Hypothalamus (tissue), 51 donors: ENCODE measurements at places on chromosomes 13 and 19.
A peak's percentile ranks its signal among the peaks of the same experiment; 100 is the strongest.

DNA sequence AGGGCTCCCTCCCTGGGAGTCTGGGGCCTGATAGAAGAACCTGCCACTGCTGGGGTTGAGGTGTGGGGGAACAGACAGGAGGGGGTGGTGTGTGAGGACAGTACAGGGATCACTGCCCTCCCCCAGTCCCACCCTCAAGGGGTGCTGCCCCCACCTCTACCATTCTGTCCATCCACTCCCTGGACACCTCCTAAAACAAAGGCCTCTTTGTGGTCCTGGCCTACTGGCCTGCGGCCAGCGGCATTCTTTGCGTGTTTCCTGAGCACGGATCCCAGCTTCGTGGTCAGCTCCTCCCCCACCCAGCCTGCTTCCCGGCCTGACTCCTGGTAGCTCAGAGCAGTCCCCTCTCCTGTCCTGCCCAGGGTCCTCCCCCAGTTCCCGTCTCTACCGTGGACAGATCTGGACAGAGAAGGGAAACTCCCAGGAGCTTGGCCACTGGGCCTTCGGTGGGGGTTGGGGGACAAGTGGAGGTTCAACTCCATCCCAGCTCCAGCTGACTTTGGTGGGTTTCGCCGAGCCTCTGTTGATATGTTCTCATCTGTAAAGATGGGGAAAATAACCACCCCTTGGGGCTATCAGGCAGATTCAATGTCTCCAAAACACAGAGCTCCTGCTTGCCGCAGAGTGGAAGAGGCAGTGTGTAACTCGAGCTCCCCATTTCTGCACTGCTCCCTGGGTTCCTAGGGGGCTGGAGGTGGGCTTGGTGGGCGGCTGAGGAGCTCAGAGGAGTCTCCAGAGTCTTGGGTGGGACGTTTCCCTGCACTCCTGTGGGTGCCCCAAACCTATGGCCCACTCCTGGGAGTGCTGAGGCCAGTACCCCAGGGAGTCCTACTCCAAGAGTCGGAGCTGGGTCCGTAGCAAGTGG is 48.7 kb downstream of the LYL1 start:
- DNase-seq = peak; percentile 52

GRCh38 chr13:73975767-73976166 is 158.4 kb downstream of the KLF12 start:
- DNase-seq = no peak

DNA sequence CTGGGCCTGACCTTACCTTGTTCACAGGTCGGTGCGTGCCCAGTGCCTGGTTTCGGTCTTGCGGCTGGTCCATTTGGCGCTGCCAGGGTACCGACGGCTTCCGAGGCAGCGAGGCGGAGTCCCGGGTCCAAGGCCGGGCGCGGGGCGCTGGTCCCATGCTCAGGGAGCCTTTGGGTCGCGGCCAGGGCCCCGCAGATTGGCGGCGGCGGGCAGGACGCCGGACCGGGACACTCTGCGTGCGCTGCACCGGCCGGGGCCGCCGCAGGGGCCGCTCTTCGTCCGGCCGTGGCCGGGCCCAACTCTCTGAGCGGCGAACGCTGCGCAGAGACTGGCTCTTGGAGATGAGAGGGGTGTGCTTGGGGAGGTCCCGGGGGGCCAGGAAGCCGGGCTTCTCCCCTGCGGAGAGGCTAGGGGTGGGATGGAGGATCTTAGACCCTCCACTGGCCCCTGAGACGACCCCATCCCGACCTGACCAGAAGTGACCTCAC is 3.4 kb upstream of the WIZ start:
- no peak for DNase-seq

GRCh38 chr13:109817591-109818535 is 31.5 kb upstream of the IRS2 start:
- DNase-seq = no peak

DNA sequence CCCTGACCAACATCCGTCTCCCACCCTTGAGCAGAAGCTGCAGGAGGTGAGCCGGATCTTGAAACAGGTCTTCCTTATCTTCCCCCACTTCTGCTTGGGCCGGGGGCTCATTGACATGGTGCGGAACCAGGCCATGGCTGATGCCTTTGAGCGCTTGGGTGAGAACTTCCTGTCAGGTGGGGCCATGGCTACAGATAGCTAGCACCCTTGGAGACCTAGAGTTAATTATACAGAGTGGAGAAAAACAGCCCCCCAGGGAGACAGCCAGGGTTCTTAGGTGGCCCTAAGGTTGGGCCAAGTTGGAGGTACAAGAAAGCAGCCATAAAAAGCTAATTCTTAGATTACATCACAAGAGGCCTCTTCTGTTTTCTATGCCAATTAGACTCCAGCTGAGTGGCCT is 8.9 kb upstream of the ARHGAP45 start:
- no peak for DNase-seq

DNA sequence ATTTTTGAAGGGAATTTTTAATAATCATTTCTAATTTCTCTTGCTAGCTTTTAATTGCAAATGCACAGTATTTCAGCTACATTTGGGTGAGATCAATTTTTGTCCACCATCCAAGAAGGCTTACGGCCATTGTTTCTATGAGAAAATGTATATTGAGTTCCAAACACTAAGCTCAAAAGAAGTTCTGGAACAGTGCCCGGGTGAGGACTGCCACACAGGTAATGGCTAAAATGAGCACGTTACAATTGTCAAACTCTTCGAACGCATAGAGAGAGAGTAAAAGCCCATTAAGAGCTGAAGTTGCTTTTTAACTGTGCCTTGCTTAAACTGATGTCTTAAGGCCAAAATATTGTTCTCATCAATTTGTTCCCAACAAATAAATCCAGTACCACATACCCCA is 755.0 kb downstream of the DIAPH3 start:
- DNase-seq = no peak

DNA sequence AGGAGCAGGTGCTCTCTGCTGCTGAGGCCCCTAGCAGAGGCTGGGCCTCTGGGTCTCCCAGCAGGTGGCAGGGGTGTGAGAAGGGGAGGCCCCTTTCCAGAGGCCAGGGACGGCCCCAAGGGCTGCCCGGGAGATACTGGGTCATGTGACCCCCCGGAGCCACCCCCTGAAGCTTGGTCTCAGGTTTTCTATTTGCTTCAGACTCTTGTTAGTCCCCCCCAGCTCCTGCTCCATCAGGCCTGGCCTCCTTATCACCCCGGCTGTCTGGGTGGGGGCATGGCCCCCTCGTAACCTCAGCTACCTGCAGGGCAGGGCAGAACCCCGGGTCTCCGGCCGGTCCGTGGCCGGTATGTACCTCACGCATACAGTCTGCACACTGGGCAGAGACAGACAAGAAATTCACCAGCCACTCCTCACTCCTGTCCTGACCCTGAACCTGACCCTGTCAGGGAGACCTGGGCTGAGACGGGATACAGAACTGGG is 13.2 kb upstream of the TCF3 start:
- no peak for DNase-seq

DNA sequence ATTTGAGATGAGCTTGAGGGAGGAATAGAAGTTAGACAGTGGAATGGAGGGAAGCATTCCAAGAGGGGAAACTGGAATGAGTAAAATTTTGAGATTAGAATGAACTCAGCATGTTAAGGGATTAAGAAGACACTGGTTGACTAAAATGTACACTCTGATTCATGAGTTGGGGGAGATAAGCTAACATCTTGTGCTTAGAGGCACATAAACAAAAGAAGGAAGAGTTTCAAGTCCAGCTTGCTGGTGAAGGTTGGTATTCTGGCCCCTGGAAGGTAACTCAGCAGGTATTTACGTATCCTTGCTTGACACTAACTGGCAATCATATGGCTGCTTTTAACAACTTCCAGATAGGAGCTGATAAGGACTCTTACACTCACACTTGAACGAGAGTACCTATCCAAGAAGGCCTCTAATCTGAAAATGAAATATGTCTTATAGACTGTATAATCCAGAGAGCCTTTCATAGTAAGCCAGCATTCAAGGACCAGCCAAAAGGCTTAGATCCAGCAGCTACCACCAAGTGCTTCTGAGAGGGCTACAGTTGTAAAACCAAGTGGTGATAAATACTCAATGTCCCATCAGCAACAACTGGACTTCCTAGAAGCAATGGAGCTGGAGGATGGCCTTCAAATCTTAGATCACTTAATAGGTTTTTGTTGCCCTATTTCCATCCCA is 149.7 kb upstream of the SERP2 start:
- no peak for DNase-seq

DNA sequence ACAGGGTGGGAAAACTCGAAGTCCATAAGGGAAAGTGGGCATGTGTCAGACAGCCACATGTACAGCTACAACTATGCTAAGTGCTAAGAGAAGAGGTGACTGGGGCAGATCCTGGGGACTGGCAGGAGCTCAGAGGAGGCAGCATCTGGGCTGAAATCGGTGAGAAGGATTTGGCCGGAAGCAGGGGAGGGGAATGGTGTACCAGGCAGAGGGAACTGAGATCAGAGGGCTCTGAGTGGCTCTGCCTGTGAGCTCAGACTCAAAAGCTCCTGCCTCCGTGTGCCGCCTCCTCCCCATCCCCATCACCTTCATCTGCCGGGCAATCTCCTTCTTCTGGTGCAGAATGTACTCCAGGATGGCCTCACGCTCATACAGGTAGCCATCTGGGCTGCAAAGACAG is 21.8 kb downstream of the NOSIP start:
- DNase-seq = no peak

GRCh38 chr19:15673176-15673654 is 328 bp downstream of the CYP4F12 start:
- DNase-seq = no peak

DNA sequence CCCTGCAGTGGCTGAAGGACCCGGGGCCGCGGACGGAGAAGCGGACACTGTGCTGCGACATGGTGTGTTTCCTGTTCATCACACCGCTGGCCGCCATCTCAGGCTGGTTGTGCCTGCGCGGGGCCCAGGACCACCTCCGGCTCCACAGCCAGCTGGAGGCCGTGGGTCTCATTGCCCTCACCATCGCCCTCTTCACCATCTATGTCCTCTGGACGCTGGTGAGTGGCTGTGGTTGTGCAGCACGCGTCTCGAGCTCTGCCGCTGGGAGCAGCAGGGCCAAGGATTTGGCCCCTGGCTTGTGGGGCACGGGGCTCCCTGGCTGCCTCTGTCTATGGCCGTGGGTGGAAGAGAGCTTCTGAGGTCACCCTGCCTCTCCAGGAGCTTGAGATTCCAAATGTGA is 14.1 kb upstream of the HNRNPM start:
- DNase-seq = no peak

- no peak for DNase-seq
Observed at GRCh38 chr13:49610176-49610575, 18.1 kb upstream of the ARL11 start.

DNA sequence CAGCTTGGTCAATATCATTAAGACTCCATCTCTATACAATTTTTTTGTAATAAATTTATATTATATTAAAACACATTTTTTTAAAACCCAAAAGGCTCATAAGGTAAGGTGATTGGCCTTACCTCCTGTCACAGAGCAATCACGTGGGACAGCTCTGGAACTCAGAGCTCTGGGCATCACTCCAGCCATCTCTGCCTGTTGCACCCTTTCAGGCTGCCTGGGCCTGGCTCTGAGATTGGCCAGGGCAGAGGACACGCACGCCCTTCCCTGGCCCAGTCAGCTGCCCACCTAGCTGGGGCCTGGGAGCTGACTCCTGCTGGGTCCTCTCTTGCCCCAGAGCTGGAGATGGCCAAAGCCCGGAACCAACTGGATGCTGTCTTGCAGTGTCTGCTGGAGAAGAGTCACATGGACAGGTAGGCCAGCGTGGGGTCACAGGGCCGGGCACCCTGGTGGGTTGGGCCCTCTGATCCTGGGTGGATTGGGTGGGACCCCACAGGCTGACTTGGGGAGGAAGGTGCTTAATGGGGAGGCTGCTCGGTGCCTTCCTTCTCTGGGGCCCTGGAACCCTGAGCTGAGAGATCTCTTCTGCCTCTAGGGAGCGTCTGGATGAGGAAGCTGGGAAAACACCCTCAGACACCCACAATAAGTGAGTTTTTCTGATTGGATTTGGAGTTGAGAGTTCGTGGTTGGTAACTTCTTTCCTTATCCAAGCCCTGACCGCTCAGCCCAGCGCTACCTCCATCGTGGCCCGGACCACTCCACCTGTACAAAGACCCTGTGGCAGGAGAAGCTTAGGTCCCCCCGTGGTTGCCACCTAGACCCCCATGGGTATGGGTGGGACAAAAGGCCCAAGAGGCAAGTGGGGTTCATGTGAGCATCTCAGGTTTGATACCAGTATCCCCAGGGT is 3.7 kb downstream of the LIN37 start:
- no peak for DNase-seq

DNA sequence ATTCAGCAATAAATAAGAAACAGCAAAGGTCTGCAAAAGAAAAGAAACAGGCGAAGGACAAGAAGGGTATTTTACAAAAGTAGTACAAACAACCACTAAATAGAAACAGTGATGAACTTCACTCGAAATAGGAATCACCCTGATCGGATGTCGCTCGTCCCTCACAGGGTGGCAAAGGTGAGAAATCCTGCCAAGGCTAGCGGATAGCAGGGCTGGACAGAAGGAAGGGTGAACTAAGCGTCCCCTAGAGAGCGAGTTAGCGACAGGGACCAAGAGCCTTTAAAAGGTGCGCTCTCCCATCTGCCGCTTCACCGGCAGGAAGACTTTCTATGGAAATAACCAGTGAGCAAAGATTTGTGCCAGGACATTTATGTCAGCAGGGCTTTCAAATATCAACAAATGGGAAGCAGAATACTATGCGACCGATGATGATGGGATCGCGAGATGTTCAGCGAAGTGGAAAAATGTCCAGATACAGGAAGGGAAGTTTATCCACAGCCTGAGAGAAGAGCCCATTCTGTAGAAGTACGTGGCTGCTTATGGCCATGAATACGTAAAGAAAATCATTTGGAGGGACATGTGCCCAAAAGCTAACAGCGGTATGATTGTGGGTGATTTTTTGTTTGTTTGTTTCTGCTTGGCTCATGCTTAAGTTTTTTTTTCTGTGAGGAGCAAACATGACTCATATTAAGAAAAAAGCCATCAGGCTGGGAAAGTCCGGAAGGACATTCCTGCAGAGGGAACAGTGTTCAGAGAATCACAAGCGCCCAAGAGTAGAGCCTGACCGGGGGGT is 18.9 kb downstream of the ELAVL1 start:
- DNase-seq = no peak

DNA sequence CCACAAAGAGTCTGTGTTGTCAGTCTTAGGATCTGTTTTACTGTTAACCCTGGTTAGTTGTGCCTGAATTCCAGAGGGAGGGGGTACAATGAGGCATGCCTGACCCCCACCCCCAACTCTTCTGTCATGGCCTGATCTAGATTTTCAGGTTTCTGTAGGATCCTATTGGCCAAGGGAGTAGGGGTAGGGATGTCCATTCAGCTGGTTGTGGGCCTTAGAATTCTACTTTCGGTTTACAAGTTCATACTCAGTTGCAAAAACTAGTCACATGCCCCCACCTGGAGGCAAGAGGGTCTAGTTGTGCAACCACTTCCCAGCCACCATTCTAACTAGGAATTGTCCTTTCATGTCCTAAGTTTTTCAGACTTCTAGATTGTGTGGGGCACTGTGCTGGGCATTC is 94.3 kb upstream of the MBNL2 start:
- DNase-seq = no peak

DNA sequence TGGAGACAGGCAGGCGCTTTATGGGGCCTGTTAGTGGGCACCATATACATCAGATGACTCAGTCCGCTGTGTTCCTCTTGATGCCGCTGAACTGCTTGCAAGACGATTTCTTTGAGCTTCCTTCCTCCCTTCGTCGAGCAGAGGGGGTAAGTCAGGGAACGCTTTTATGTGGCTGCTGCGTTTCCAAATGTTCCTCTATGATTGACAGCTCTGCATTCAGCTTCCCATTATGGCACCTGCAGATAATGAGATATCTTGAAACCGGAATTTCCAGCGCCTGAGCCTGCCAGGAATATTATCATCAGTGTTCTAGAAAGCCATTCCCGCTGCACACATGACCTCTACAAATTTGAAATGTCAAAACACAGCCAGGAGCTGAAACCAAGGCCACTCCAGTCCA is 257.0 kb downstream of the TSHZ3 start:
- DNase-seq = no peak
